ENCODE measurements at places on chromosomes 4 and X.

DNA sequence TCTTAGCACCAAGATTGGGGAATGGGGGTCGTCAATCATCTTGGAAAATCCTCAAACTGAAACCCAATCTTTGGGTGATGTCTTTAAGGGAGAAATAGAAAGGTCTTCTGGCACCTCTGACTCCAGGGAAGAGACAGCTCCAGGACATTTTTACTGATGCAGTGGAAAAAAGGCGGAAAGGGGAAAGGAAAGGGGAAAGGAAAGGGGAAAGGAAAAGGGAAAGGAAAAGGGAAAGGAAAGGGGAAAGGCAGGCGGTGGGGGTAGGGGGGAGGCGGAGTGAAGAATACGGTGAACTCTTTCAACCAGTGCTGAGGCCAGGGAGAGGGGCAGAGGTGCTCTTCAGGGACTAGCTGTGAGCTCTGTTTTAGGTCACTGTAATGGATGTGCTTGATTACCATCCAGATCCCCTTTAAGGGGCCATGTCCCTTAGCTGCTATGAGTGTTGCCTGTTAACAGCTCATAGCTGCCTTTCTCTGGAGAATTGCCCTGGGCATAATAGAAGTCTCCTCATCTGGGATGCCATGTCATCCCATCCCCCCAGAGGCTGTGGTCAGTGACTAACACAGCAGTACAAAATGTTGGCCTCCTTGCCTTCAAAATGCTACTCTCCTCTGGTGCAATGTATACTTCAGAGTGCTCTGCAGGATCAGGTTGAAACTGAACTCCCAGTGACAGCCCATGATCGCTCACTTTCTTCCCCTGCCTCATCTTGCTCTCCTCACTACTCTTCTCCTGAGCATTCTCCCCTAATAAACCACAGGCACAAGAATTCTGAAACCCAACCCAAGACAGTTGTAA, 92.4 kb upstream of the AP1S2 start:
- DNase-seq: no peak

DNA sequence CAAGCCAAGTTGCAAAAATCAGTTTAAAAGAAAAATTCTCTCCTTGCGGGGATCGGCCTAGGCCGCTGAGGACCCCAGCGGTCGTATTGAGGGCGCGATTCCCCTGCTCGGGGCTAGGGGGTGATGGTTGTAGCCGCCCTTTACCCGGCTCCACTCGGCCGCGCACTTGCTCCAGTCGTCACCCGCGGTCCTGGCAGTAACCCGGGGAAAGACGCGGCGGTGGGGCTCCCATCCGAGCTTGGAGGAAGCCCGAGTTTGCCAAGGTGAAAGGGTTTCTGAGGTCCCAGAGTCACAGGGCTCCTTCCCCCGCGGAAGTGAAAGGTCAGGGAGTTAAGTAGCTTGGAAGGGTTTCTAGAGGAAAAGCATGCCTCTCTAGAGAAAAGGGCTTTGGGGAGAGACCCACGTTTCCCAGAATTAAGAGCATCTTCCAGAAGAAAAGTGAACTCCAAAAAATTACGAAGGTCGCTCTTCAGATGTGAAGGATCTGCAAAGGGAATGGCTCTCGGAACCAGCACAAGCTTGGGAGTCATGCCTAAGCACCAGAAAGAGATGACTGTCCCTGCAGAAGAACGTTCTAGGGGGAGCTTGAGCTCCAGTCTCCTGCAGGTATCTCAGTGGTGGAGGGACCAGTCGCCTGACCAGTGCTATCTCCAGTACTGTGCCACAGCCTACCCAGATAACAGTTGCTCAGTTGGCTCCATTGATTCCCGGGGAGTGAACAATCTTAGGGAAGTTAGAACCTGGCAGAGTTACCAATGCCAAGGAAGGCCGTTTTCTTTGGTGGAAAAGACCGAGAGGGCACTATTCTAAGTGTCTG, 875 bp downstream of the LAP3 start:
- DNase-seq: peak; percentile 46

- DNase-seq: no peak
Observed at GRCh38 chr4:62512271-62512670, 1312.1 kb downstream of the ADGRL3 start.

DNA sequence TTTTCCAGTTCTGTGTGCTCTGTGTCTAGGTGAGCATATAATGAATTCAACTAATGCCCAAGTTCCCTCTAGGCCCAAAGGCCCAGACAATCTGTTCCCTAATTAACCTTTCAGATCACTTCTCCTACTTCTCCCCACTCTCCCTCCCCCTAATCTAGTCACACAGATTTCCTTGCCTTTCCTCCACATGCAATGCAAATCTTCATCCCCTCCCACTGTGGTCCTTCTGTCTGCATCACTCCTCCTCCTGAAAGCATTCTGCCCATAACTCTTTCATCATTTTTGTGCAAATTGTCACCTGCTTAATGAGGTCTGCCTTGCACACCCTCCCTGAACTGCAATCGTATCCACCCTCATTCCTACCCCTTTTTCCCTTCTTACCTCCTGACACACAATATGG, 346.6 kb downstream of the FBXO8 start:
- no peak for DNase-seq

DNA sequence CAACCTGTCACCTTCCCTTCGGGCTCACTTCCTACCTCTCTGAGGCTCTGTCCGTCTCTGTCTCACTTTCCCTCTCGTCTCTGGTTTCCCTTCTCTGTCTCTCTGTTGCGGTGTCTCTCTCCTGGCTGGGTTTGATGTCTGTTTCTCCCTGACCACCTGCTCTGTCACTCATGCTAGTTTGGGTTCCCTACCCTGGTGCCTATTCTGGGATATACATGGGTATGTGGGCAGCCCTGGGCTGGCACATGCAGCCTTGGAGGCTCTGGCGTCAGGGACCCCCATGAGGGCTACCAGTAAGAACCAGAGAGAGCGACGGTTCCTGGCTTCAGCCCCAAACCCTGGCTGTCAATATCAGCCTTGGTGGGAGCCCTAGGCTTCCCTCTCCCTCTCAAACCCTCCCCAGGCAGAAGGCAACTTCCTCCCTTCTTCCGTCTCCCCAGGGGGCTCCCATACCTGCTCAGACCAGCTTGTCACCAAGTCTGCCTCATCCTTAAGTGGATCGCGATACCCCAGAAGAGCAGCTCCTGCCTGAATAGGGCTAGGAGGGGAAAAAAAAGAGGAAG, 314 bp downstream of the DNASE1L1 start:
- DNase-seq: no peak

DNA sequence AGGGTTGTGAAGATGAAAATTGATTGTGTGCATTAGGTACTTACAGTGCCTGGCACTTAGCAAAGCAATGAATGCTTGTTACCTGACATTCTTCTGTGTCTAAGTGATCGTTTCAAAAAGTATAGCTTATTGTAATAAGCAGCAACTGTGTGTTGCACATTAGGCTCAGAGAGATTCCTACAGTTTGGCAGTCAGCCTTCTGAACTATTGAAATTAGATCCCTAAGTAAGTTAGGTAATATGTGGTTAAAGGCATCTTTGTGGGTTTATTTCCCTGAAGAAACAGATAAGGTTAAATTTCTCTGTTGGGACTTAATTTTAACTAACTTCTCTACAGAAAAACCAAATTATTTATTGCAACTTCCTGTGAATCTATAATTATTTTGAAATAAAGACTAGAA, 93.4 kb downstream of the REPS2 start:
- no peak for DNase-seq

GRCh38 chrX:41153448-41153847, 68.2 kb downstream of the USP9X start:
- DNase-seq: no peak

GRCh38 chr4:109499513-109499912, 60.5 kb upstream of the MCUB start:
- DNase-seq: no peak

DNA sequence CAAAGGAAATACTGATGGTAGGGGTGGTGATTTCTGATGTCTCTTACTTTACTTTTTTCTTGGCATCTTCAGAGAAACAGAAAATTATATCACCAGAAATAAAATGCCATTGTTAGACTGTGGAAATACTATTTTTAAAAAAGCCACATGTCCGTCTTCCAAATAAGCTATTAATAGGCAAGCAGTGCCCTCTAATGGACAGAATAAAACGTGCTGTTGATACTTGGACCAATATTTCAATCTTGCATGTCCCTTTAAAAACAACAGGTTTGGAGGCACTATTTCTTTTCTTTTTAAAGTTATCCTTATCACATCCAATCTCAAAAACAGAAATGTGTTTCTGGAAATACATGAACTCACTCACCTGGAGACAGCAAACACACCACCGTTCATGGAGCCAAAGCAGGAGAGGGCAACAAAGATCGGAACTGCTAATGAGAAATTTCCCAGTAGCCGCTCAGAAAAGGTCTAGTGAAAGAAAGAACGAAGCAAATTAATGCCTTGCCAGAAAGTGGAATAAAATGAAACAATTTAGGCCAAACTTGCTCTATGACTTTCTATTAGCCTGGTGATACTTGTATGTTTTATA, 59.2 kb downstream of the SLC7A11 start:
- DNase-seq: peak; percentile 65

GRCh38 chrX:39336671-39337311, 535.5 kb downstream of the MID1IP1 start:
- DNase-seq: no peak

GRCh38 chr4:175805846-175806245, 6.2 kb downstream of the GPM6A start:
- DNase-seq: no peak

DNA sequence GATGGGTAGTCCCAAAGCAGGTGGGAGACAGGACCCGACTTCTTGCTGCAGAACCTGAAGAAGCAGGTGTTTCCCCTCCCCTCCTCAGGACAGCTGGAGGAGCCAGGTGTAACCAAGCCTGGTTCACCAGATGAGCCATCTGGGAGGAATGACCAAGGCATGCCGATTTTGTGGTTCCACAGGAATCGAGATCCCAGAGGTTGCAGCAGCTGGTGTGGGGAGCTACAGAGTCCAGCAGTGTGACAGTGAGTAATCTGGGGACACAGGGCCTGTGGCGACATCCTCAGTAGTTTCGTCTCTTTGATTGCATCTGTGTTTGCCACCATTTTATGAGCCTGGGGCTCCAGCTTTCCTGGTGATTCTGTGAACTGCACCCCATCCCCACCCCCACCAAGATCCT, 2.6 kb upstream of the NDP start:
- DNase-seq: peak; percentile 83

DNA sequence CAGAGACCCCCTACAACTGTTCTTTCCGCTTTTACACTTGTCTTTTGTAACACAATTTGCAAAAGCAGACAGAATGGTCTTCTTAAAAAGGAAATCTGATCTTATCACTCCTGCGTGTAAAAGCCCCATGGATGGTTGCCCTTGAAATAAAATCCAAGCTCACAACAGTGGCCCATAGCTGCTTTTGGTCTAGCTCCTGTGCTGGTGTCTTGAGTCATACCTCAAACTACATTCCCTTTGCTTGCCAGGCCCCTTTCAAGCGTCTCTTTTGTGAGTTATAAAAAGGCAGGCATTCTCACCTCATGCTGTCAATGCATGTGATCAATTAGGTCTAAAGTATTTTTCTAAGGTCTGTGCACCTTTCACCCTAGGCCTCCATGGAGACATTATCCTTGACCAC, 27.6 kb downstream of the HPGD start:
- no peak for DNase-seq

- no peak for DNase-seq
Observed at GRCh38 chr4:143289370-143289769, 47.3 kb upstream of the GAB1 start.

GRCh38 chrX:31268359-31268758, 196.5 kb upstream of the FTHL17 start:
- DNase-seq: no peak

- no peak for DNase-seq
Observed at GRCh38 chr4:164828955-164829354, 48.0 kb upstream of the APELA start.

GRCh38 chr4:173410079-173410478, 11.2 kb upstream of the SCRG1 start:
- DNase-seq: no peak

- no peak for DNase-seq
Observed at GRCh38 chr4:56055027-56055977, 106.6 kb downstream of the CEP135 start.

GRCh38 chr4:24229978-24230377, 340.1 kb upstream of the PPARGC1A start:
- DNase-seq: no peak

- peak; percentile 54 for DNase-seq
Observed at GRCh38 chr4:139934057-139934707, 219.8 kb downstream of the MAML3 start.

GRCh38 chr4:86857341-86858052, 8.3 kb upstream of the SLC10A6 start:
- no peak for DNase-seq

GRCh38 chr4:129583868-129584267, 487.9 kb downstream of the C4orf33 start:
- DNase-seq: peak; percentile 20

DNA sequence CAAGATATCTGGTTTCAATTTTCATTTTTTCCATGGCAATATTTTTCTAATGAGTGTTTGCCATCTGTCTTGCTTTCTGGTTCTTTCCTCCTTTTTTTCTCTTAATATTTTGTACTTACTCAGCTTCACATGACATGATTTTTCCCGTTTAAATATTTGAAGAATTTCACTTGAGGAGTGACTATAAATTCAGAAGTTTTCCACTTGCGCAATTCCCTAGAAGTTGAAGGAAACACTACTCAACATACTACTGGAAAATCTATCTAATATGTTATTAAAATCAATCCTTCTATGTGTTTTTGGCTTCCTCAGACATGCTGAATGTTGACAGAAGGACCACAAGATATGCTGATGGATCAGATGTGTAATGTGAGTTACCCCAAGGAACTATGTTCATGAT, 36.8 kb upstream of the BANK1 start:
- no peak for DNase-seq

DNA sequence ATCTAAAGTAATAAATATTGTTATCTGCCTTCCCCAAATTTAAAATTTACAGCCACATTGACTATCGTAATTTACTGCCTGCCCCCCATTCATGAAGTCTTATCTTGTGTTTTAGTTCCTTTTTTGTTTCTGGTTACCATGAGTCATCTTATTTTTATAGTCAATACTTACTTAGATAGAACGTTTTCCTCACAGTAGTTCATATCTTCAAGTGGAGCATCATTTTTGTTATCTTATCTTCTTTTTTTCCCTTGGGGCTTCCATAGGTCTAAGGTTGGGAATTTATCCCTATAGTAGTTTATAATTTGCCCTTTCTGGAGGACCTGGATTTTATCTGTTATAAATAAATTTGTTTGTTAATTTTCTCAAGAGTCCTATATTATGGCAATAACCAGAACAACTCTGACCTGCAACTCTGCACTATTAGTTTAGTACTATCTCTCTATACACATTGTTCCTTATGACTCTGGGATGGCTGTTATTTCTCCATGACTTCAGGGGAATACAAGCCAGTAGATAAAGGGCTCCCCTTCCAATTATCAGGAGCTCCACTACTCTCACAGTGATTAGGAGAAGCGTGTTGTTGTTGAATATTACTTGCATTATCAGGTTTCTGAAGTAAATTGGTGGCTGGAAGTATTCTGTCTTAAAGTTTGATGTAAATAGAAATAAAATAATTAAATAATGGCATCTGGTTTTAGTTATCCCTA, 330.6 kb downstream of the GALNTL6 start:
- no peak for DNase-seq

- DNase-seq: no peak
Observed at GRCh38 chr4:138113819-138114400, 128.2 kb downstream of the SLC7A11 start.

GRCh38 chr4:32417113-32417704, 1697.0 kb downstream of the PCDH7 start:
- DNase-seq: no peak

- no peak for DNase-seq
Observed at GRCh38 chr4:11074581-11075241, 354.0 kb downstream of the HS3ST1 start.

Measured in inflammatory macrophage treated with lipopolysaccharide for 4 hours (primary cell).